ENCODE measurements at places on chromosomes 3 and 15. TPM values are rescaled to one million over a fixed set of nuclear protein-coding genes. Genes with fewer than 3 reads are reported as not detected.

Gene ZPLD1
- not detected for total RNA-seq

Gene SAMMSON
- total RNA-seq: not detected

Gene GPR149
- total RNA-seq: not detected

Gene DPPA4
- not detected for total RNA-seq

Gene C15orf62
- 0.33 TPM for total RNA-seq

Gene CCDC13
- total RNA-seq: 0.11 TPM

Gene XIRP1
- not detected for total RNA-seq

Gene CRABP1
- not detected for total RNA-seq

Gene ACSBG1
- not detected for total RNA-seq

Gene PLXND1
- total RNA-seq: 95.2 TPM

Gene RAP2B
- total RNA-seq: 19.8 TPM

Gene LRRK1
- total RNA-seq: 11.8 TPM

Gene ABCC5
- total RNA-seq: 10.7 TPM

Gene GXYLT2
- 0.65 TPM for total RNA-seq

Gene ZNF860
- 7.3 TPM for total RNA-seq

Gene TRIM69
- 7.1 TPM for total RNA-seq

Gene CKMT1B
- total RNA-seq: 0.54 TPM

Gene CP
- not detected for total RNA-seq

Gene PARP15
- not detected for total RNA-seq

Gene NEIL1
- total RNA-seq: 24.7 TPM

Gene GOLGA8O
- total RNA-seq: 0.43 TPM

Gene EFCC1
- total RNA-seq: not detected

Gene CLRN1
- total RNA-seq: not detected

Gene CTXN2
- total RNA-seq: not detected

Gene CPLX3
- not detected for total RNA-seq

Gene EFCAB12
- under 0.01 TPM for total RNA-seq

Gene CYP8B1
- total RNA-seq: not detected

Gene TUSC2
- total RNA-seq: 16.9 TPM

Gene OSTN
- not detected for total RNA-seq

Gene HHATL
- total RNA-seq: not detected

Gene ATP8B4
- total RNA-seq: not detected

Gene ITIH1
- total RNA-seq: not detected

Gene GPR156
- total RNA-seq: 1.2 TPM

Gene SUSD5
- total RNA-seq: 0.43 TPM

Gene CIB2
- total RNA-seq: 23.6 TPM

Gene SCN11A
- total RNA-seq: under 0.01 TPM

Gene KNG1
- total RNA-seq: not detected

Gene CCR4
- under 0.01 TPM for total RNA-seq

Gene C3orf33
- 0.98 TPM for total RNA-seq

Gene MRPS22
- 69.9 TPM for total RNA-seq

Gene GMPS
- total RNA-seq: 46.4 TPM

Gene MUC13
- total RNA-seq: not detected

Gene P2RY1
- total RNA-seq: under 0.01 TPM

Gene CCR9
- not detected for total RNA-seq

Gene MCTP2
- 20.0 TPM for total RNA-seq

Gene LSAMP
- not detected for total RNA-seq

Gene APOD
- total RNA-seq: not detected
